ENCODE measurements at places on chromosomes 2 and 18. TPM values are rescaled to one million over a fixed set of nuclear protein-coding genes. Genes with fewer than 3 reads are reported as not detected.

DSG1 gene
- not detected for polyA plus RNA-seq

FLACC1 gene
- polyA plus RNA-seq = 0.44 TPM

DNA sequence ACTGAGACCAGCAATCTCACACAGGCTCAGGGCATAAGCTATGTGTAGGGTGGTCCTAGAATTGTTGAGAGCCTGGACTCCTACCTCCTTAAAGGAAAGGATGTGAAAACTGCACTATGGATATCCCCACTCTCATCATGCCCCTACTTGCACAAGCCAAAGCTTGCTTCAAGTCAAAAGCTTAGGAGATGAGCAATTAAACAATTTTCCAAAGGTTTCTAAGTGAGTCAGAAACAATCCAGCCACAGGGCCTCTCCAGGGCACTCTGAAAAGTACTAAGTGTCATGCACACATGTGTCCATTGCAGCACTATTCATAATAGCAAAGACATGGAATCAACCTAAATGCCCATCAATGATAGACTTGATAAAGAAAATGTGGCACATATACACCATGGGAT is 215.4 kb downstream of the AFF3 start:
- H3K27ac ChIP-seq = no peak overlapping the region
- no peaks in the 10 kb centered on the region for H3K27me3 ChIP-seq
- no peak for DNase-seq
- H3K36me3 ChIP-seq = no peaks in the 10 kb centered on the region
- H3K4me3 ChIP-seq = no peak overlapping the region

DNA sequence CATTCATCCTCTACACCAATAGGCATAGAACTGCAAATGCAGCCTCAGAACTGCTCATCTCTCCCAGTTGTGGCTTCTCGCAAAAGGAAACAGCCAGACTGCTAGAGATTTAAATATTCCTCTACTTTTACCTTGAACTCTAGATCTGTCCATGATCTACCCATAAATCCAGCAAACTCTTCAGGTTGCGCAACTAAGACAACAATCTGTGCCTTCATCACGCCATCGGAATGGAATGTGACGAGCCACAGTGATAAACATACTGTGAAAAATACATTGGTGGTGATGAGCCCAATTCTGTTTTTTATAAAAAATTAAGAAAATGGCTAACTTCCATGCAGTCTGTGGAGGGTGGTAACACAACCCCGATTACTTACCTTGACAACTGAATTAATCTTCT is 626.7 kb downstream of the LRRTM4 start:
- no peak for DNase-seq
- no peaks in the 10 kb centered on the region for H3K36me3 ChIP-seq
- no peak overlapping the region for H3K27ac ChIP-seq
- H3K4me3 ChIP-seq = no peak overlapping the region

TLX2 gene
- polyA plus RNA-seq = 25.6 TPM

- no peak overlapping the region for H3K27ac ChIP-seq
- no peak overlapping the region for H3K4me3 ChIP-seq
- no peaks in the 10 kb centered on the region for H3K4me1 ChIP-seq
Observed at GRCh38 chr2:124678043-124678442, 653.0 kb downstream of the CNTNAP5 start.

SLC25A52 gene
- not detected for polyA plus RNA-seq

DNA sequence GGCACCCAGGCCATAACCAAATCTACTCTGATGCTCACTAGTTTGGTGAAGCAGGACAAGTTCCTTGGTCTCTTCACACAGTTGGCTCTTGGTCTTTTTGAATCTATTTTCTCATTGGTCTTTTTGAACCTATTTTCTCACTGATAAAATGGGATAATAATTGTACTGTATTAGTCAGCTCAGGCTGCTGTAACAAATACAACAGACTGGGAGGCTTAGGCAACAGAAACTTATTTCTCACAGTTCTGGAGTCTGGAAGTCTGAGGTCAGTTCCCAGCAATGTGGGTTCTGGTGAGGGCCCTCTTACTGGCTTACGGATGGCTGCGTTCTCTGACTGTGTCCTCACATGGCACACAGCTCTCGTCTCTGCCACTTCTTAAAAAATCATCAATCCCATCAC is 63.5 kb downstream of the C1D start:
- no peak for DNase-seq
- H3K4me3 ChIP-seq = no peak overlapping the region
- H3K27ac ChIP-seq = no peak overlapping the region
- peaks cover 6% of the 10 kb centered on the region for H3K4me1 ChIP-seq
- no peaks in the 10 kb centered on the region for H3K27me3 ChIP-seq

DNA sequence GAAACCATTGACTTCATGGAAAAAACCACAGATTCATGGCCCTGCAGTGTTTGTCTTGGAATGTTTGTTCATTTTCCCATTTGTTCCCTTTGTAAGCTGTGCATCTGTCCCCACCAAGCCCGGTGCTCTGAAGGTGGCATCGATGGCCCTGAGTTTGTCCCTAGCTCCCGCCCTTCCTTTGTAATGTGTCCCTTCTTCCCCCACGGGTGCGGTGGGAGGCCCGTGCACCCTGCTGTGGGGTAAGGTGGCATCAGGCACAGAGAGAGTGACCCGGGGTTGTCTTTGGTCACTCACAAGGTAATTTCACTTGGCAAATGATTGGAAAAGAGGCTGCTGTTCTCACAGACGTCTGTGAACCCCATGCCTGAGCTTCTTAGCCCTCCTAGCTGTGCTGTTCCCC is 28.7 kb downstream of the KLHL29 start:
- no peak for DNase-seq
- no peaks in the 10 kb centered on the region for H3K27me3 ChIP-seq
- H3K4me3 ChIP-seq = no peak overlapping the region
- H3K27ac ChIP-seq = no peak overlapping the region

DNA sequence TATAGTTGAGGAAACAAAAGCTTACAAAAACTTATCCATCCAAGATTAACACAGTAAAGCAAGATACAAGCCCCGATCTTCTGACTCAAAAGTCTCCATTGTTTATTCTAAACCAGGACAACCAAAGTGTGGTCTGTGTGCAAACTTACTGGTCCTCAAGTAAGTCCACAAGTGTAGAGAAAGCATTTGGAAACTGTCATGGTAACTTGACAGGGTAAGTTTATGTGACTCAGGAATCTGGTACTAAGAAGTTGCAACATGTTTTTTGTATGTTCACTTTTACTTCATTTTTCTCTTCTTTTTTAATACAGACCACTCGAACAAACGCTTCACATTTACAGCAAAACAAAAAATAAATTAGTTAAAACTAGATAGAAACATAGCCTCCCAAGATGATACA is 9.4 kb downstream of the MBD2 start:
- H3K36me3 ChIP-seq = no peaks in the 10 kb centered on the region
- no peak overlapping the region for H3K4me3 ChIP-seq
- no peaks in the 10 kb centered on the region for H3K4me1 ChIP-seq
- DNase-seq = no peak
- H3K27ac ChIP-seq = no peak overlapping the region

- peaks cover 15% of the 10 kb centered on the region for H3K4me1 ChIP-seq
- peaks cover 35% of the 10 kb centered on the region for H3K36me3 ChIP-seq
- no peak for DNase-seq
- no peaks in the 10 kb centered on the region for H3K27me3 ChIP-seq
- no peak overlapping the region for H3K27ac ChIP-seq
Observed at GRCh38 chr18:12701161-12701560, 1.4 kb downstream of the CEP76 start.

RTP5 gene
- polyA plus RNA-seq = not detected

- no peak overlapping the region for H3K27ac ChIP-seq
- no peaks in the 10 kb centered on the region for H3K27me3 ChIP-seq
- H3K4me1 ChIP-seq = peaks cover 18% of the 10 kb centered on the region
- no peak overlapping the region for H3K4me3 ChIP-seq
Observed at GRCh38 chr2:1642066-1642861, 102.1 kb downstream of the PXDN start.

PAIP2B gene
- 0.20 TPM for polyA plus RNA-seq

DNA sequence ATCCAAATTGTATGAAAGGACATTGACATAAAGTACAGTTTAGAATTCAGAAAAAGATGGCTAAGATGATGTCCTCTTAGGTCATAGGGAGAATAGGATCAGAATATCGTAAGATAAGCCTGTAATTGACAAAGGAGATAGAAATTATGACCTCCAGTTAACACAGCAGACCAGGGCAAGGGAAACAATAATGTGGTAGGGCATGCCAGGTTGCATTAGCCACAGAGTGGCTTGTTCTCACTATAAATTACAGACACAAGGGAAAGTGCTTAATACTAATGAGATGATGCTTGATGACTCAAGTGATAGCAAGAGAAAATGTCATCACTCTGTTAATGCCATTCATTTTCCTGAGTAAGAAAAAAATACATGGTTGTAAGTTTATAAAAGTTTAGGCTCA is 48.9 kb upstream of the LRP1B start:
- peak overlapping the region; percentile 69 for H3K27ac ChIP-seq
- no peak for DNase-seq
- H3K4me1 ChIP-seq = peaks cover 35% of the 10 kb centered on the region
- H3K4me3 ChIP-seq = no peak overlapping the region
- H3K36me3 ChIP-seq = no peaks in the 10 kb centered on the region
- H3K27me3 ChIP-seq = no peaks in the 10 kb centered on the region

DNA sequence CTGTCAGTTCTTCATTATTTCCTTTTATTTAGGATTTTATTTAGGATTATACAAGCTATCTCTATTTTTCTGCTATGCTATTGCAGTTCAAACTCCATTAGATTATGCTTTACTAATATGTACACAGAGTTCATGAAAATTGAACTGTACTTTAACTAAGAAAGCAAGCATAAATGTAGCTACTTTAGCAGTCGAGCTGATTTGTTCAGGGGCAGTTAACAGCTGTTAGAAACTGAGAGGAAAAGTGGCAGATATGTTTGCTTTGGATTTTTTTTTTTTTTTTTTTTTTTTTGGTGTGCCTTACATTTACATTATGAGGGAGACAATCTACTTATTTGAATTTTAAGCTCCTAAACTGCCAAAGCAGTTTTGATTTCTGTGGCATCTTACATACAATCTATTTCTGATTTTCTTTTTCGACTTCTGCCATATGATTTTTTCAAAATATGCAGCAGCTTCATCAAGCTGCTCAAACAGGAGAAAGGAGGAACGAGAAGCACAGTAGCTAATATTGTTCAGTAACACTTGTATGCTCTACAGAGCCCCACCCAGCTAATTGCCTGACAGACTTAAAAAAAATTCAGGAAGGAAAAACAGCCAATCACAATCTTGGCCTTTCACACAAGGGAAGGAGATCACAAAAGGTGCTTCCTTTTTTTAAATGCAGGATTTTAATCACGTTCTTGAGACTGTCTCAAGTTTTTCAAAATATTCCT is 233.4 kb upstream of the SIX3 start:
- H3K27me3 ChIP-seq = no peaks in the 10 kb centered on the region
- no peak overlapping the region for H3K4me3 ChIP-seq
- no peaks in the 10 kb centered on the region for H3K4me1 ChIP-seq
- no peak overlapping the region for H3K27ac ChIP-seq

FEV gene
- polyA plus RNA-seq = 1.2 TPM

PLA2R1 gene
- polyA plus RNA-seq = not detected

DNA sequence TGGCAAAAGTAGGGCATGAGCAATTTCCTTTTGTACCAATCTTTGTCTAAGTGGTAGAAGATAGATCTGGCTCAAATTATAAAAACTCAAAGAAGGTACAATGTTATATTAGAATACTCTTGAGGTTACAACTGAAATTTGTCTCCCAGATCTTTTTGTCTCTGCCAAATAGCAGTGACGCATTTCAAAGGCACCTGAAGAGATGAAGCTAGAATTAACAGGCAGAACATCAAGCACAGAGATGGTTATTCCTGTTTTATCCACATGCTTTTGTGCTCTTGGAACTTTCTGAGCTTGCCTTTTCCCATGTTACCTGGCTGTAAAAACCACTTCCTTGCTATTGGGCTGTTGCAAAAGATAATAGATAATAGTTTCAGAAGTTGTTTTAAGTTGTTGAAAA is 74.3 kb downstream of the GREB1L start:
- no peaks in the 10 kb centered on the region for H3K27me3 ChIP-seq
- H3K4me1 ChIP-seq = no peaks in the 10 kb centered on the region
- H3K27ac ChIP-seq = no peak overlapping the region
- no peak for DNase-seq
- H3K4me3 ChIP-seq = no peak overlapping the region

All from SK-N-SH (cell line).